ENCODE measurements at places on chromosomes 2 and 18.

DNA sequence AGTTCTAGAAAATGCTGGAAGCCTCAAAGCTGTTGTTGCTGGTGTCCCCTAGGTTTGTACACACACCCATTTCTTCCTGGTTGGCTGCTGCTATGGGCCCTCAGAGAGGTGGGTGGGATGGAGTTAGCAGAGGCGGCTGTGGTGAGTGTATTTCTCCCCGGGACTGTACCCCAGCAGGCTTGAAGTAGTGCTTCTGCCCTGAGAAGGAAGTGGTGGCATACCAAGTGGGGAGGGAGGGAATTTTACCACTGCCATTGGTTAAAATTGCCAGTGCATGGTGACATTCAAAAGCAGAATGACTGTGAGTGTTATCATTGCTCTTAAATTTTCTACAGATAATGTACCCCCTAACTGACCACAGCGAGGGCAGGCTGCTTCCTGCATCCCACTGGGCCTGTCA is 125.6 kb upstream of the CAPN13 start:
- DNase-seq: peak; percentile 12

DNA sequence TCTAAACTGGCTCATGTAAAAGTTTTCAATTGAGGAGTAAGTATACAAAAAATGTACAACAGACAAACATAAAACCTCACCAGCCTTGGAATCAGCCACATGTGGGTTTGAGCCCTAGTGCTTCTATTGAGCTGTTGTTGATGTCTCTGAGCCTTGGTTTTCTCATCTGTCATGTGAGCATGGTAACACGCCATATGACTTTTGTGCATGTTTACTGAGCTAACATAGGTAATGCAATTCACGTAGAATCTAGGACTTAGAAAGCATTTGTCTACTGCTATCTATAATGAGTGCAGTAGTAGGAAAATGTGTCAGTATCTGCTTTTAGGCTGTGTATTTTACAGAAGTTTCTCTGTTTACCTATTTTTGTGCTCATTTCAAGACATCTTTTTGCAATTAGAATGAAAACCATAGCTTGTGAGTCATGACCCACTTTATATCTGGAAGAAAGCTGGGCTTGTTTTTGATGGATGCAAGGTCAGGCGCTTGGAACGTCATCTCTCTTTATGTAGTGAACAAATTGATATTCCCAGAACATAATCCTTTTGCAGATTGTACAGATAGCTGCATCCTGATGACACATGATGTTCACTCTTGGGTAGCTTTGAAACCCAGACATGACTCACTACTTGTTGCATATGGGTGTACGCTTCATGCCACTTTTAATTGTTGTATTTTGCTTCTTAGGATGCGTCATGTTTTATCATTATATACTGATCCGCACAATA is 94.3 kb downstream of the RNF144A start:
- no peak for DNase-seq

- no peak for DNase-seq
Observed at GRCh38 chr2:95287806-95288205, 9.3 kb upstream of the KCNIP3 start.

DNA sequence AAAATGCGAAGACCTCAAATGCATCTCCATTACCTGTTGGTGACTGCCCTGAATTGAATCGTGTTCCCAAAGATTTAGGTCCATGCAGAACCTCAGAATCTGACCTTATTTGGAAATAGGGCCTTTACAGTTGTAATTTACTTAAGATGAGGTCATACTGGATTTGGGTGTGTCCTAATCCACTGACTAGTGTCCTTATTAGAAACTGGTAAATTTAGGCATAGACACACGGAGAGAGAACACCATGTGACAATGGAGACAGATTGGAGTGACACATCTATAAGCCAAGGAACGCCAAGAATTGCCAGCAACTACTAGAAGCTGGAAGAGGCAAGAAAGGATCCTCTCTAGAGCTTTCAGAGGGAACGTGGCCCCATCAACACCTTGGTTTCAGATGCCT is 203.1 kb downstream of the SMAD2 start:
- no peak for DNase-seq

GRCh38 chr2:233323851-233324250 is 16.2 kb downstream of the SAG start:
- no peak for DNase-seq

DNA sequence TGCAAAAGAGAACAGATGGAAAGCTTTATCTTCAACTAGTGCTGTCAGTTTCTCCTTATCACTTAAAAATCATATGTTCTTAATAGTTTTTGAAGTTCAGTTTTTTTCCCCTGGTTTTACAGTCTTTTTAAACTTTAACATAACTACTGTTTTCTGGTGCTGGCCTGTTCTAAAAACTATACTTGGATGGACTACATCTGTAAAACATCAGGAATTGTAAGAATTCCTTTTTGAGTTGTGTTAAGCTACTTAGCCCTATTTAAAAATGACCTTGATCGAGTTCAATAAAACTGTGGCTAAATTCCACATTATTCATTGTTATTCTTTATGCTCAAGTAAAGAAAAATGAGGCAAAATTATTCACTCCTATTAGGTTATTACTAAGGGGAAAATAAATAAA is 397.7 kb downstream of the NUP35 start:
- DNase-seq: no peak

- DNase-seq: no peak
Observed at GRCh38 chr2:192570788-192571187, 376.1 kb upstream of the TMEFF2 start.

DNA sequence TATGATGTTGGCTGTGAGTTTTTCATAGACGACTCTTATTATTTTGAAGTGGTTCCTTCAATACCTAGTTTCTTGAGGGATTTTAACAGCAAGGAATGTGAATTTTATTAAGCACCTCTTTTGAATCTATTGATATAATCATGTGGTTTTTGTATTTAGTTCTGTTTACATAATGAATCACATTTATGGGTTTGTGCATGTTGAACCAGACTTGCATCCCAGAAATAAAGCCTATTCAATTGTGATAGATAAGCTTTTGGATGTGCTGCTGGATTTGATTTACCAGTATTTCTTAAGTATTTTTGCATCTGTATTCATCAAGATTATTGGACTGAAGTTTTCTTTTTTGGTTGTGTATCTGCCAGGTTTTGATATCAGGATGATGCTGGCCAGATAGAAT is 131.6 kb upstream of the SCN7A start:
- no peak for DNase-seq

- DNase-seq: no peak
Observed at GRCh38 chr18:21949326-21950015, 208.9 kb downstream of the MIB1 start.

- no peak for DNase-seq
Observed at GRCh38 chr2:187447336-187447735, 716 bp downstream of the CALCRL start.

- DNase-seq: no peak
Observed at GRCh38 chr2:2870106-2870505, 507.5 kb downstream of the EIPR1 start.

All from activated CD4-positive, alpha-beta T cell treated with anti-CD3 and anti-CD28 coated beads for 48 hours (primary cell).